OCI-LY7 (cell line): ENCODE measurements at places on chromosomes 13 and 19. TPM values are rescaled to one million over a fixed set of nuclear protein-coding genes. Genes with fewer than 3 reads are reported as not detected.

ZNF665 gene
- 9.8 and 12.2 TPM in 2 replicates for total RNA-seq

KANK3 gene
- total RNA-seq = 0.11 and 0.57 TPM in 2 replicates

CEACAM20 gene
- not detected in 2 replicates for total RNA-seq

QPCTL gene
- total RNA-seq = 25.1 and 26.3 TPM in 2 replicates

GRIN2D gene
- total RNA-seq = 0.06 and 0.11 TPM in 2 replicates

PRX gene
- 4.0 and 4.9 TPM in 2 replicates for total RNA-seq

PNMA8B gene
- total RNA-seq = 0.33 and 0.40 TPM in 2 replicates

FAM124A gene
- total RNA-seq = 0.44 and 0.48 TPM in 2 replicates

- no peak for DNase-seq
Observed at GRCh38 chr13:54232700-54233099, 1204.1 kb downstream of the OLFM4 start.

- no peak for DNase-seq
Observed at GRCh38 chr19:30521937-30522336, 149.8 kb downstream of the ZNF536 start.

GRCh38 chr13:100789481-100789880, 114.9 kb upstream of the TMTC4 start:
- DNase-seq = no peak

DNA sequence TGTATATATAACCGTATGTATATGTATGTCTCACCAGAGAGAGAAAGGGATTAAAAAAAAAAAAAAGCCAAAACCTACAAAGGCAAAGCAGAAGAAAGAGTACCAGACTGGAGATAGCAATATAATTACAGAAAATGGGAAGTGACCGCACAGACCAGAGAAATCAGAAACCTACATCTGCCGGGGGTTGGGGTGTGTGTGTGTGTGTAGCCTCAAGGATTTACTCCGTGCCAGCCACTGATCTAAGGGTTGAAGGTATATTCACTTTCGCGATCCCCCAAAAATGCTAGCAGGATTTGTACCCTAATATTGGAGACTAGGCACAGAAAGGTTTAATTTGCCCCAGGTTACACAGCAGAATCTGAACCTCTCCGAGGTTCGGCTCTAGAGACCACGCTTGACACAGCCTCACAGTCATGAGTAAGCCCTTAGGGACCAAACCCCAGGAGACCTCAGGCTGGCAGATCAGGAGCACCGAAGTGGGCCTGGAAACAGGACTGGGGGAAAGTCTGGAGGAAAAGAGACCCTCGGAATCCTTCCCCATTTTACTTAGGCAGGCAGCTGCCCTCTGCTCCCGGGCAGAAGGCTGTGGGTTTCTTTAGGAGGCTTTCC, 14.8 kb downstream of the ARL11 start:
- peak; percentile 34 for DNase-seq

GRCh38 chr19:10237702-10238101, 6.6 kb upstream of the S1PR2 start:
- DNase-seq = no peak

GRCh38 chr13:35475212-35475959, 1.1 kb downstream of the MAB21L1 start:
- no peak for DNase-seq

- no peak for DNase-seq
Observed at GRCh38 chr19:3336680-3337523, 29.5 kb upstream of the NFIC start.

DNA sequence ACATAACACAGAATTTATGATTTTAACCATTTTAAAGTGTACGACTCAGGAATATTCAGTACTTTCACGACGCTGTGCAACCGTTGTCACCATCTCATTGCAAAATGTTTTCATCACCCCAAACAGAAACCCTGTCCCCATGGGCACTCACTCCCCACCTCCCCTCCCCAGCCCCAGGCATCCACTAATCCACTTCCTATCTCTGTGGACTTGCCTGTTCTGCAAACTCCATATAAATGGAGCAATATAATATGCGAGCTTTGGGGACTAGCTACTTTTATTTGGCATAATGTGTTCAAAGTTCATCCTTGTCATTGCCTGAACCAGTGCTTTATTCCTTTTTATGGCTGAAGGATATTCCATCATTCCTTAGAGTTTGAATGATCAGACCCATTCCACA, 7.3 kb upstream of the INSR start:
- DNase-seq = no peak

- DNase-seq = no peak
Observed at GRCh38 chr13:101398191-101398590, 18.1 kb downstream of the NALCN start.

GRCh38 chr13:43119206-43119605, 95.8 kb downstream of the DNAJC15 start:
- DNase-seq = no peak

- no peak for DNase-seq
Observed at GRCh38 chr13:80259159-80259558, 81.8 kb downstream of the SPRY2 start.

- no peak for DNase-seq
Observed at GRCh38 chr13:97321616-97322321, 99.6 kb downstream of the MBNL2 start.
